ENCODE measurements at places on chromosomes 2 and 18. TPM values are rescaled to one million over a fixed set of nuclear protein-coding genes. Genes with fewer than 3 reads are reported as not detected.

GRCh38 chr18:48627216-48627615 lies 88.4 kb downstream of the CTIF start:
- H3K27me3 ChIP-seq = no peaks in the 10 kb centered on the region
- no peaks in the 10 kb centered on the region for H3K36me3 ChIP-seq
- DNase-seq = no peak
- H3K4me3 ChIP-seq = no peak overlapping the region

DNA sequence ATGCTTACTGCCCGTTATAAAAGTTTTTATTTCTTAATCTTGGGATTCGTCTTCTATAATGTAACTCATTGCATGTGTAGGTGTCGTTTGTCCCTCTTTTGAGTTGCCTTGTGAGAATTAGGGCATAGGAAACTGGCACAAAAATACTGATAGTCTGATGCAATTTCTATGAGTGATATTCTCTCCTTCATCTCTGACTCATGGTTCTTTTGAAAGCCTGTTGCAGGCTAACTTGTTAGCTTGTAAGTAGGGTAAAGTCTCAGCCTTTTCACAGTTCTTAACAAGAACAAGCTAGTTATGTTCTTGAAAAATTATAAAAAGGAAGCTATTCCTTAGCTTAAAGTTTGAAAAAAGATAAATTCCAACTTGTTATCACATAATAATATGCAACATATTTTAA lies 1085.4 kb upstream of the NRXN1 start:
- no peak for DNase-seq
- H3K36me3 ChIP-seq = no peaks in the 10 kb centered on the region
- no peak overlapping the region for H3K4me3 ChIP-seq
- no peak overlapping the region for H3K27ac ChIP-seq
- H3K27me3 ChIP-seq = no peaks in the 10 kb centered on the region
- no peaks in the 10 kb centered on the region for H3K4me1 ChIP-seq

- no peaks in the 10 kb centered on the region for H3K36me3 ChIP-seq
- H3K27ac ChIP-seq = no peak overlapping the region
- H3K4me3 ChIP-seq = peak overlapping the region; percentile 63
These were observed 38.1 kb downstream of the SNED1 start for GRCh38 chr2:241036397-241036963.

DNA sequence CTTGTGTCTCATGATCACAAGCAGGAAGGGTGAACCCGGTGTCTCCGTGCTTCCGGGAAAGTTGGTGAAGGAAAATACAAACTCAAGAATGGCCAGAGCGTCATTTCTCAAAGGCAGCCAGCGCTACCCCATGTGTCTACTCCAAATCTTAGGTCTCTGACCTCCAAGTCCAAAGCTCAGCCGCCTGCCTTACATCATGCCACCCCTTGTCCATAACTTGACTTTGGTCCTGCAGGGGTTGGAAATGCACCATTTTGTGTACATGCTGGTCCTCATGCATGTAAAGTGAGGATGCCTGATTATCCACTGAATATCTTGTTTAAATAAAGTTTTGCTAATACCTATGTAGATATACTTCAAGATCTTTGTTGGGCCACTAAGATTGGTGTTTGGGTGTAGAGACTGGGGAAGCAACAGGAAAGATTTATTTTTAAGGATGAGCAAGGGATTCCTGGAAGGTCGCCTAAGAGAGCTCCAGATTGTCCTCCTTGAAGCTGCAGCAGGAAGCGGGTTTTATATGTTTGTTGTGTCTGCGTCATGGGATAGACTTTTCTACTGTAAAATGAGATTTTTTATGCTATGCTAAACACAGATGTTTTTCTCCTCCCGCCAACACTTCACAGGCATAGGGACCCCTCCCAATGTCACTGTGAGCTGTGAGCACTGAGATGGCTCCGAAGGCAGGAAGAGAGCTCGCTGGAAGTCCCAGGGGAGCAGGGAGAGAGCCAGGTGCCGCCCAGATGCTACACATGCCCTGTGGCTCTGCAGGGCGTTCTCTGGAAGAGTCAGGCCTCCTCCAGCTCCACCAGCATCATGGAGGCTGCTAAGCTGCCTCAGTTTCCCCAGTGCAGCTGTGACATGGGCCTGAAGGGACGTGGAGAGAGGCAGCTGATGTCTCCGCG lies 176.2 kb upstream of the HDAC4 start:
- H3K27me3 ChIP-seq = no peaks in the 10 kb centered on the region
- 0 out of 2 replicates have a peak, but pooled peaks cover 3% of the 10 kb centered on the region for H3K4me1 ChIP-seq

Gene MC4R
- not detected for total RNA-seq
